Sigmoid colon (tissue), 7 donors: ENCODE measurements at places on chromosomes 7 and 10. TPM values are rescaled to one million over a fixed set of nuclear protein-coding genes. Genes with fewer than 3 reads are reported as not detected.

GRCh38 chr10:53209944-53210611, 437.5 kb upstream of the MBL2 start:
- DNase-seq: no peak

DNA sequence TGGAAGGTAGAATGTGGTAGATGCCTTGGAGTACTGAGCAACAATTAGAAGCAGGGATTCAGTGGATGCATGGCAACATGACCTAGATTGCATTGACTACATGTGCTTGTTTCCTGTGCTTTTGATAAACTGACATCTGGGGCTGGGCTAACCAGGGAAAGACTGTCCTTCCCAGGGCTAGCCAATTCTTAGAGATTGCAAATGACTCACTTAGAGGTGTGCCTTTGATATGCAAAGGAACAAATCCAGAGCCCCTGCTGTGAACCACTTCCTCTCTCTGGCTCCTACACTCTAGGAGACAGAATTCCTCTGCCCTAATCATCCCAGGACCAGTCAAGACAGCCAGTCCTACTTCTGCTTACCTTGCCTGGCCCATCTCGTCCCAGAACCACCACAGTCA, 651.5 kb downstream of the LRMDA start:
- DNase-seq: no peak

GRCh38 chr7:130821864-130822263, 87.9 kb upstream of the KLF14 start:
- DNase-seq: no peak

GRCh38 chr10:18071591-18071990, 68.6 kb upstream of the CACNB2 start:
- no peak for DNase-seq

DNA sequence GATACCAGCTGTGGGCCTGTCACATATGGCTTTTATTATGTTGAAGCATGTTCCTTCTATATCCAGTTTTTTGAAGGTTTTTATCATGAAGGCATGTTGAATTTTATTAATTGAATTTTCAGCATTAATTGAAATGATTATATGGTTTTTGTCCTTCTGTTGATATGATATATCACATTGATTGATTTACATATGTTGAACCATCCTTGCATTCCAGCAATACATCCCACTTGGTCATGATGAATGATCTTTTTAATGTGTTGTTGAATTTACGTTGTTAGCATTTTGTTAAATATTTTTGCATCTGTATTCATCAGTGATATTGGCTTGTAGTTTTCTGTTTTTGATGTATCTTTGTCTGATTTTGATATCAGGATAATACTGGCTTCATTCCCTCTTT, 21.2 kb downstream of the PRSS37 start:
- no peak for DNase-seq

GRCh38 chr10:17580885-17581284, 36.3 kb downstream of the HACD1 start:
- no peak for DNase-seq

GRCh38 chr7:20220921-20221547, 3.9 kb upstream of the MACC1 start:
- DNase-seq: no peak

- no peak for DNase-seq
Measured at GRCh38 chr10:133327651-133328357, 8.9 kb downstream of the CALY start.

- DNase-seq: no peak
Measured at GRCh38 chr10:26735435-26735834, 37.9 kb downstream of the PDSS1 start.

- no peak for DNase-seq
Measured at GRCh38 chr7:35524112-35524804, 170.7 kb downstream of the HERPUD2 start.

- no peak for DNase-seq
Measured at GRCh38 chr7:141231018-141231792, 157.3 kb downstream of the TMEM178B start.

- DNase-seq: no peak
Measured at GRCh38 chr7:74176555-74176954, 2.4 kb downstream of the EIF4H start.

DNA sequence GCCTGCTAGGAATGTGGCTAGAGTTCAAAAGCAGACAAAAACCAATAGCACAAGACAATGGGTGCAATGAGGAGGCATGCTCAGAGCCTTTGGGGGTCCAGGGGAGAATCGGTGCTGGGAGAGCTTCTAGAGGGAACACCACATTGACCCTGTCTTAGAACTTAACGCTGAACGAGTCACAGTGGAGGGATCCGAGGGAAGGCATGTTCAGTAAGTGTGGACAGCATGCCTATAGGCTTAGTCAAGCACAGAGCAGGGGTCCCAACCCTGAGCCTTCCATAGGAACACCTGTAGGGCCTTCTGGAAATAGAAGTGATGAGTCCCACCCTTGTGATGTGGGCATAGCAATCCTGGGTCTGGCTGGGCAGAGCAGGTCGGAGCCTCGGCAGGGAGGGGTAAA, 148.7 kb downstream of the PKD1L1 start:
- no peak for DNase-seq

SAP25 gene
- total RNA-seq: 1.9 TPM

SFRP4 gene
- total RNA-seq: 1.2 TPM

AKR1C8 gene
- not detected for total RNA-seq

CHN2 gene
- 37.7 TPM for total RNA-seq

HTR5A gene
- total RNA-seq: not detected
